ENCODE measurements at places on chromosomes 6 and 20.
A peak's percentile ranks its signal among the peaks of the same experiment; 100 is the strongest.

DNA sequence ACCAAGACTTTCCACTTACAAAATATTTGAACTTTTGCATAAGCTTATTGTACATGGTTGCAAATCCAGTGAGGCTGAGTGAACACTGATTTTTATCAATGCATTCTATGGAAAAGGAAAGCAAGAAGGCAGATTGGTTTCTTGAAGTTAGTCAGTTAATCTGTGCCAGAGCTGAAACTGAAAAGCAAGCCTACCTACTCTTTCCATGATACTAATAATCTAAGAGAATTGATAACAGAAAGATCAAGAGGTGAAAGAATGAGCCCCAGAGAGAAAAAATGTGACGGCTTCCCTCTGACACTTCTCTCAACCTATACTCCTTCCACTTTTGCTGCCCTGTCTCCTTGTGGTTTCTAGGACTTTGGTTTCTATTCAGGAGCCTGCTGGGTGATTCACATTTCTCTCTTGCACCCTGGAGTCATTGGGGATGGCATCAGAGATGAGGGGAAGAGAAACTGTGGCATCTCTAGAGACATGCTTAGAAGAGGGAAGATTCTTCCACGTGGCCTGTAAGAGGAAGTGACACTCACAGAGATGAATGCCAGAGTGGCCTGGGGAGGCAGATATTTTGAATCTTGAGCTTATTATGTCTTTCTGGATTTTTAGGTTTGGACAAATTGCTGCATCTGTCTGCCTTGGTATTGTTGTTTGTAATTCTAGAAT is 158.6 kb upstream of the RIMS1 start:
- DNase-seq: no peak

DNA sequence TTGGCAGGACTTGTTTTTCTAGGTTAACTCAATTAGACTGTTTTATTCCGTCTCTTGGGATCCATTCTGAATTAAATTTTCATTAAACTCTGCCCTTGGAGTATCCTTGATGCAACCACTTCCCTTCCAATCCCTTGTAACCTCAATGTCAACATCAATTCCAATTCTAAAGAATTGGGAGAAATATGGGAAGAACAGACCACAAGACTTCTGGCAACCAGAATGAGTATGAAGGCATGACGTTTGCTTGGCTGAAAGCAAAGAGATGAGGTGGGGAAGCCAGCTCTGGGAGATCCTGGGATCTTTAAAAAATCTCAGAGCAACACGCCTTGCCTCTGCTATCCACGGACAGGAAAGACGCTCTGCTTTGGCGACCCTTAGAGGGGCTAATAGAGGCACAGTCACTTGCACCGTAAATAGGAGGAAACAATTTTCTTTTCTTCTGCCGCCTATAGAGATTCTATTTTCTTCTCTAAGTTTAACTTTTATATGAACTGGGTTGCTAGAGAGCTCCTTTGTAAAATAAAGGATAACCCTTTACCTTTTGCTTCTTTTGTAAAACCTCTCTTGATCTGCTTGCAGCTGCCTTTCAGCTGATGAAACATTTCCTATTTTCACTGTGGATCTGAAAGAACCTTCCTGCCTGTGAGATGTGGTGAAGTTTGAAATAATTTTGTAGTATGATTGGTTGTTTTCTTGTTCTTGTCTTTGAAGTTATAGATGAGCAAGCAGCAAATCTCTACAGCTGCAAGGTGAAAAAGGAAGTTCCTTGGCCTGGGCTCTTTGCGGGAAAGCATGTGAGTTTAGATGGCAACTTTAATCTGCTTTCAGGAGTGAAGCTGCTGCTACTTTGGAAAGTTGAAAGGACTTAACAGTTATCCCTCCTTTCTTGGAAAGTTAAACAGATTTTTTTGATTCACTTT is at the start of gene ASIP:
Gene ASIP (plus strand): TSS at position 731 of the 923 bp plus-strand sequence. CDS start 18,952 bp downstream, outside the sequence.
- DNase-seq: no peak

- DNase-seq: peak; percentile 45
Measured at GRCh38 chr6:27297857-27298730, 14.0 kb downstream of the POM121L2 start.

GRCh38 chr6:118198746-118199145 is 291.7 kb downstream of the SLC35F1 start:
- no peak for DNase-seq

DNA sequence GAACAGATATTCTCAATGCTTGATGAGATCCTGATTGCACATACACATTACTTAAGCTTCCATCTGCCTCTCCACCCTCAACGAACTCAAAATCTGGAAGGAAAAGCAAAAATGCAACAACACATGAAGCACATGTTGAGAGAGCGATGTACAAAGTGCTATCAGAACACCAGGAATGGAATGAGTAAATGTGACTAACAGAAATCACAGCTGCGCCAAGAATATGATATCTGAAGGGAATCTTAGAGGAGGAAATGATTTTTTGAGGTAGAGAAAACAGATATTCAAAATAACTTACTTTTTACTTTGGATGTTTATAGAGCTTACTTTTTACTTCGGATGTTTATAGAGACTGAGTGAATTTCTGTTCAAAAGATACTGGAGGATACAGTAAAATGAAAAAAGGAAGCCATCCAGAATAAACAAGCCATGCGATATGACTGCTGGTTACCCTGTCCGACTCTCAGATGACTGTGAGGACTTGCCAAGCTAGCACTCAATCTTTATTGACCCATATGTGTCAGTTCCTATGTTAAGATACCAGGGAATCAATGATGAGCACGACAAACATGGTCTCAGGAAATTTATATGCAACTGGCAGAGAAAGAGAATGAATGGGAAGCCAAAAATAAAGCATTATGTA is 102.0 kb downstream of the SMLR1 start:
- no peak for DNase-seq

DNA sequence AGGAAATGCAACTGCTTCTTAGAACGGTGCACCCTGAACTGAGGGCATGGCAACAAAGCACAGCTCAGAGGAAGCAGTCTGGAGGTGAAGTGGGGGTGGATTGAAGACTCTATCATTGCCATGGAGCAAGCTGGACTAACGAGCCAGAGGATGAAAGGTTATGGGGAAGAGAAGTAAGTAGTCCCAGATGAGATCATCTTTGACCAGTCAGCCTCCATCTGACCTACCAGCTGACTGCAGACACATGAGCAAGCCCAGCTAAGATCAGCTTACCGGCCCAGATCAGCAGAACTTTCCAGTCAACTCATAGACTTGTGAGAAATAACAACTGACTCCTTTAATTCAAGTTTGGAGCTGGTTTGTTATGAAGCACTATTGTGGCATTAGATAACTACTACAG is 9.1 kb upstream of the JAG1 start:
- no peak for DNase-seq

DNA sequence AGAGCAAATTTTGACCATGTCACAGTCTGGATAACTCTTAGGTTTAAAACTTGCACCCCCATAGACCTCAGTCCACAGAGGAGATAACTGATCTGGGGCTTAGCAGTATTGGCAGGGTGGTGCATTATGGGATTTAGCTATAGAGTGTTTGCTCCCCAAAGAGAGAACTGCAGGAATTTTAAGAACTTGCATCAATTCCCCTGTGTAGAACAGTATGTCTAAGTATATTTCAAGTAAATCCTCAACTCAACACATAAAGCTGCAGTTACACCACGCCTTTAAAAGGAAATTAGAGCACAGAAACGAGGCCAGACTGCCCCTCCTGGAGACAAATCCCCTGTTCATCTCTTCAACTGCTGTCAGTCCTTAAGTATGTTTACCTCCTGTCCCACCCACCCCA is 144.9 kb downstream of the TRMT11 start:
- no peak for DNase-seq

GRCh38 chr6:17950095-17950494 is 37.3 kb downstream of the KIF13A start:
- no peak for DNase-seq

- no peak for DNase-seq
Measured at GRCh38 chr20:56676001-56676400, 46.9 kb downstream of the TFAP2C start.

DNA sequence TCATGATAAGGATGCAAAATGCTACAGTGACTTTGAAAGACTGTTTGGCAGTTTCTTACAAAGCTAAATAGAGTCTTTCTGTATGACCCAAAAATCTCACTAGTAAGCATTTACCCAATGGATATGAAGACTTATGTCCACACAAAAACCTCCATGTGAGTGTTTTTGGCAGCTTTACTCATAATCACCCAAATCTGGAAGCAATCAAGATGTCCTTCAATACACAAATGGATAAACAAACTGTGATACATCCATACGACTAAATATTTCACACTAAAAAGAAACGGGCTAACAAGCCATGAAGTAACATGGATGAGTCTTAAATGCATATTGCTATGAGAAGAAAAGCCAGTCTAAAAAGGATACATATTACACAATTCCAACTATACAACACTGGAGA is 117.2 kb downstream of the PDE10A start:
- DNase-seq: no peak

DNA sequence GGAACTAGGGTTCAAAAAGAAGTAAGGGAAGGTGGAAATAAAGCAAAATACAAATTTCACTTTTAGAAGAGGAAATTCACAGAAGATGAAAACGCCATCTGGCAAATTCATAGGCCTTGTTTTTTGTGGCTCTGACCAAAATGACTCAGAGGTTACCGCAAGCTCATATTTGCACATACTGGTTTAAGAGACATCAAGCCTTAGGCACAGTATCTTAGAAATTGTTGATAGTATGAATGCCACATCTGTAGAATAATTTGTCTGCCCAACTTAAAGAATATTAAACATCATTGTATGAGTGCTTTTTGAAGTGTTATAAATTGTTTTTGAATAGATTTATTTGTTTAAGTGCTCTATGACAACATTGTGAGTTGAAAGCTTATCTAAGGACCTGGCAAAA is 10.6 kb downstream of the TAAR1 start:
- no peak for DNase-seq

- DNase-seq: no peak
Measured at GRCh38 chr6:33700391-33701050, 11.0 kb downstream of the UQCC2 start.

- DNase-seq: peak; percentile 22
Measured at GRCh38 chr20:4835244-4836177, 113.8 kb downstream of the PRND start.

DNA sequence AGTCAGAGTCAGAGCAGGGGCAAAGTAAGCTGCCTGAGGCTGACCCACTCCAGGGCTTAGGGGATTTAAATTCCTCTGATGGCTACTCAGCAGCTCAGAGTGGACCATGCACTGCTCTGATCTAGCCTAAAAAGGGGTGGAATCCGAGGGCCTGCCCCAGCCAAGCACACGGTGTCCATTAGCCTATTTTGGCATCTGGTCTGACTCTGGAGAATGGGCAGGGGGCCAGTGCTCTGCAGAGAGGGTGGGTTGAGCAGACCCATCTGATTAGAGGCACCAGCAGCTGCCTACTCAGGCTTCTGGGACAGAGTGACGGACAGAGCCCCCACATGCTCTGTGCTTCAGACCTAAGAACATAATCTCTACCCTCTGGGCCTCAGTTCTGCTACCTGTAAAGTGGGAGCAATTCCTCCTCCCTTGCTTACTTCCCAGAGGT is 25.9 kb upstream of the TGM2 start:
- DNase-seq: no peak

- no peak for DNase-seq
Measured at GRCh38 chr6:38077488-38078030, 258.0 kb downstream of the ZFAND3 start.

GRCh38 chr20:9949563-9949962 is 85.2 kb upstream of the ANKEF1 start:
- DNase-seq: peak; percentile 20

DNA sequence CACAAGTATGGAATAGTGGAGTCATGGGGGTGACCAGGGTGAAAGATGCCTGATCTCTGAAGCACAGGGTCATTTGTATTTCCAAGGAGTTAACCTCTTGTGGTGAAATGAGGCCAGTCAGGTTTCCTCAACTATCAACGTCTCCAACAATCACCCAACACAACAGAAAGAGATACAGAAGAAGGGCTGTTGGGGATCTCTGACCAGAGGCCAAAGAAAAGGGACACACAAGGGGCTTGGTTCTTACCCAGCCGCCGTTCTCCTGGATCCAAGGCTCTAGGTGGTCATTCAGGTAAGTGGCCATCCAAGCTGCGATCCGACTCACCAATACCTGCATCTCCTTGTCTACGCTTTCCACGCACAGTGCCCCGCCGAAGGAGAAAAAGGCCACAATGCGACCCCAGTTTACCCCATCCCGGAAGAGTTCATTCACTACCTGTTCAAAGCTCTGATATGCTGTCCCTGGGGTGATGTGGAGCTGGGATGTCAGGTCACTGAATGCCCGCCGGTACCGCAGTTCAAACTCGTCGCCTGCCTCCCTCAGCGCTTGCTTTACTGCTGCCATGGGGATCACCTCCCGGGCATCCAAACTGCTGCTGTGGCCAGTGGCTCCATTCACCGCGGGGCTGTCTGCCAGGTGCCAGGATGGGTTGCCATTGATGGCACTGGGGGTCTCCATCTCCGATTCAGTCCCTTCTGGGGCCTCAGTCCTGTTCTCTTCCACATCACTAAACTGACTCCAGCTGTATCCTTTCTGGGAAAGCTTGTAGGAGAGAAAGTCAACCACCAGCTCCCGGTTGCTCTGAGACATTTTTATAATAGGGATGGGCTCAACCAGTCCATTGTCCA is 1.0 kb downstream of the BCL2L1 start:
- DNase-seq: no peak

DNA sequence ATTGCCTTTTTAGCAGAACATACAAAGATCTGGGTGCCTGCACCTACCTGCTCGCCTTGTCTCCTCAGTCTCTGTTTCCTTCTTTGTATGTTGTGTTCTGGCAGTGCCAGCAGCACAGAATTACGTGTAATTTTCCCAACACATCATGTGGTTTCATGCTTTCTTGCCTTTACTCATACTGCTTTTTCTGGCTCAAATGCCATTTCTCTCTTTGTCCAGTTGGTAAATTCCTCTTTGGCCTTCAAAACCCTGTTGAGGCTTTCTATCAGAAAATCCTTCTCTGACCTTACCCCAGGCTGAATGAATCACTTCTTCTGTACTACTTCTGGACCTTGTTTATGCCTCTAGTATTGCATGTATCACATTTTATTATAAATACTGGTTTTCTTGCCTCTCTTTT is 31.8 kb downstream of the L3MBTL3 start:
- no peak for DNase-seq

DNA sequence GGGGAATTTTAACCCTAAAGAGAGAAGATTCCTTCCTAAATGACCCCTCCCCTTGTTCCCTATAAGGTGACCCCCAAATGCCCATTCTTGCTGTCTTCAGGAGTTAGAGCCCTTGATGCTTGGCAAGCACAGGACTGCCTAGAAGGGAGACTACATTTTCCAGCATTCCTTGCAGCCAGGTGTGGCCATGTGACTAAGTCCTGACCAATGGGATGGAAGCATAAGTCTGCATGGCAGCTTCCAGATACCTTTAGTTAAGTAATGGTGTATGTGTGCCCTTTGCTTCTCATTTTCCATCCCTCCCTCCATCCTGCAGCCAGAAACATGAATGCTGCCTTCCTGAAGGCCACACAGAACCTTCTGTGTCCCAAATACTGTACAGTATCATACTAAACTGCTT is 5.5 kb downstream of the BFSP1 start:
- no peak for DNase-seq

DNA sequence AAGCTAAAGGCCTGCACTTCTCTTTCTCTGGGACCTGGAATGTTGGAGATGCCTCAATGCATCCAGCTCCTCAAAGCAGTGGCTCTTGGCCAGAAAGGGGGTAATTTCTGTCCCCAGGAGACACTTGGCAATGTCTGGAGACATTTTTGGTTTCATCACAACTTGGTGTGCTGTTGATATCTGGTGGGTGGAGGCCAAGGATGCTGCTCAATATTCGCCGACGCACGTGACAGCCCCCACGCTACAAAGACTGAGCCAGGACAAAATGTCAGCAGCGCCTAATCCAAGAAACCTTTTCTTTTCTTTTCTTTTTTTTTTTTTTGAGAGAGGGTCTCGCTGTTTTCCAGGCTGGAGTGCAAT is 79.8 kb downstream of the SULF2 start:
- DNase-seq: no peak

- no peak for DNase-seq
Measured at GRCh38 chr6:37513155-37513554, 13.5 kb upstream of the CCDC167 start.

Measured in NCI-H446 treated with DMSO at 0.1 percent for 48 hours (cell line).